ENCODE measurements at places on chromosomes 7 and 10.
A peak's percentile ranks its signal among the peaks of the same experiment; 100 is the strongest.

- no peak for DNase-seq
These were observed 6.9 kb upstream of the ZKSCAN1 start for GRCh38 chr7:100008525-100008924.

DNA sequence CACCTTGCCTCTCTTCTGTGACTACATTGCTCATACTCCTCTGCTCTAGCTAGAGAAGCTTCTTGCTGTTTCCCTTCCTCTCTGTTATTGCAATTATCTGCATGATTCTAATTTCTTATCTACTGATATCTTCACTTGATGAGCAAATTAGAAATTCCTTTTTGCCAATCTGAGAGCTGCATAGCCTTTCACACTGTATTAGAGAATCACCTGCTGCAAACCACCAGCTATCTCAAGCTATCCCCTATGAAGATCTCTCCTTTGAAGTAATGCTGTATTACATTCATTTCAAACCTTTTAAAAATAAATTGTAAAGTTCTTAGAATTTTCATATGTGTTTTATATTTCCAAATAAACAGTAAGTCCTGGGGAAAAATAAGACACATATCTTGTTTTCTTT lies 89.0 kb upstream of the ZNF804B start:
- no peak for DNase-seq

- DNase-seq, result no peak
These were observed 243.1 kb downstream of the INHBA start for GRCh38 chr7:41459623-41460261.

DNA sequence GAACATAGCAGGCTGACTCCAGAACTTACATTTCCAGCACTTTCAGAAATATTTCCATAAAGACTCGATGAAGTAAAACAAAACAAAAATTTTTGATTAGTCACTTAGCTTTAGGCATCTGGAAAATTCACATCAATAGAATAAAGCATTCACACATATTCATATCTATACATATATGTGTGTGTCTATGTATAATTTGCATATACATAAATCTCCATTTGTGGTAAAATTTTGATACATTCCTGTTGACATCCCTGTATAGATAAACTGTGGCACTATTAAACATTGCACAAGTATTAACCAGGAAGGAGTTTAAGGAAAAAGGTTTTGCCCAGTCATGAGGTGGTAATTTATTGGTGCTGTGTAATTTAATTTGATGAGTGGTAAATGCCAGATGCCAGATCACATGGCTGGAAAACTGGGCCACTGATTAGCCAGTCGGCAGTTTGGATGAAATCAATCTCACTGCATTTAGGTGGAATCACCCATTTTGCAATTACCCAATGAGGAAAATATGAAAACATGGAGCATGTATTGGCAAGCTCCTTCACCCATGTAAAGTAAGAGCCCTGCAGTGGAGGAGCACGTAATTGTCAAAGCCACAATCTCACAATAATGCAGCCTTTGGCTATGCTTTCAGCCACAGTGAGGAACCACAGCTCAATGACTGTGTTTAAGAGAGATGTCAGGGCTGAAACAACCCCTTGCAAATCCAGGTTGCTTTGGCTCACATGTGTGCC lies 294.6 kb downstream of the RNLS start:
- DNase-seq, result peak; percentile 10

GRCh38 chr10:10883737-10884136 lies 133.9 kb upstream of the CELF2 start:
- no peak for DNase-seq

GRCh38 chr7:16402091-16402490 lies 19.2 kb downstream of the CRPPA start:
- DNase-seq, result no peak

DNA sequence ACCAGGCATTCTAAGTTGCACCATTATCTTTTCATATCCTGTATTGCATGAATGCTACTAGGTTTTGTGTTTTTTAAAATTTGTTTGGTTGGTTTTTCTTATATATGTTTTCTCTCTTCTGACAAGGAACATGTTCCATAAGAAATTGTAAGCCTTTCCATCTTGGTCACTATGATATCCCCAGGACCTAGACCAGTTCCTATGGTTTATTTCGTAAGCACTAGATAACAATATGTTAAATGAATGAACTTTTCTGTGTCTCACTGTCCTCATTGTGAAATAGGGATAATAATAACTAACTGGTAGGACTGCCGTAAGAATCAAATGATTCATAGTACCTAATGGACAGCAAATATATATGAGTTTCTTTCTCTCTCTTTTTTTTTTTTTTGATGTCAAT lies 146.3 kb downstream of the SEMA3E start:
- no peak for DNase-seq

- no peak for DNase-seq
These were observed 52.7 kb upstream of the HERPUD2 start for GRCh38 chr7:35747611-35748010.

DNA sequence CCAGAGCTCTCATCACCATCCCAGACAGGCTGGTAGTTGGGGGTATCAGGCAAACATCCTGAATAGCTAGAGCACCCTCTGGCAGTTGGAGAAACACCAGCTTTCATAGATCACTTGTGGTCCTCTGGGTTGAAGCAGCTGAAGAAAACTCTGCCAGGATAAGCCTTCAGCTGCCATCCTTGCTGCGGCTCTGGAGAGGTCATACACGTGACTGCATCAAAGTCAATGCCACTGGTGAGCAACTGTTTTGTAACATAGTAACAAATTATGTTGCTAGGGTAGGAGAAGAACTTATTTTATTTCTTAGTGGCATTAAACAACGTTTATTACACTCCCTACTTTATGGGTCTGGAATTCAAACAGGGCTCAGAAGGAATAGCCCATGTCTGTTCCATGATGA lies 19.2 kb upstream of the PANK1 start:
- DNase-seq, result no peak

DNA sequence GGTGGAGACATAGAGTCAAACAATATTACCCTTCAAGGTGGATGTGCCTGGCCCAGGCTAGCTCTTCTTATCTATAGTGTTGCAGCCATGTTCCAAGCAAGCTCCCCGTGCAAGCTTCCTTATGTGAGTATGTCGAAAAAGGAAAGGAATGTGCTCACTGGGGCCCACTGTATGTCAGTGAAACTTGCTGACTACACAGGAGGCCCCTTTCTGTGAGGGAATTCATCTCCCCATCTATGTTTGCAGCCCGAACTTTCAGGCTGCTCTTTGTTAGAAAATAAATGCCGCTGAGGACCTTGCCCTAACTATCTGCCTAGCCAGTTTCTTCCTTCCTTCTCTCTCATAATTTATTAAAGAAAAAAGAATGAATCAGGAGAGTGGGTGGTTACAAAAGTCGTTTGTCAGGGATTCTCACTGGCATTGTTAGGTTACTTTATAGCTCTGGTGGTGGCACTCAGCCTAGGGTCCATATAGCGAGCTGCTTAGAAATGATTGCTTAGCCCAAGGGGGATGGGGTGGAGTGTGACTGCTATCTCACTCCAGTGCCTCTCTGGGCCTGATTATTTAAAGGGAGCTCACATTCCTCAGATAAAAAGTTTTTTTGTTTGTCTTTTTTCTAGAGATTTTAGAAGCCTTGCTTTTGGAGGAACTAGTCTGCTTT lies 302.1 kb downstream of the ABCA13 start:
- DNase-seq, result no peak

GRCh38 chr7:13050703-13051102 lies 363.3 kb downstream of the ARL4A start:
- DNase-seq, result no peak

DNA sequence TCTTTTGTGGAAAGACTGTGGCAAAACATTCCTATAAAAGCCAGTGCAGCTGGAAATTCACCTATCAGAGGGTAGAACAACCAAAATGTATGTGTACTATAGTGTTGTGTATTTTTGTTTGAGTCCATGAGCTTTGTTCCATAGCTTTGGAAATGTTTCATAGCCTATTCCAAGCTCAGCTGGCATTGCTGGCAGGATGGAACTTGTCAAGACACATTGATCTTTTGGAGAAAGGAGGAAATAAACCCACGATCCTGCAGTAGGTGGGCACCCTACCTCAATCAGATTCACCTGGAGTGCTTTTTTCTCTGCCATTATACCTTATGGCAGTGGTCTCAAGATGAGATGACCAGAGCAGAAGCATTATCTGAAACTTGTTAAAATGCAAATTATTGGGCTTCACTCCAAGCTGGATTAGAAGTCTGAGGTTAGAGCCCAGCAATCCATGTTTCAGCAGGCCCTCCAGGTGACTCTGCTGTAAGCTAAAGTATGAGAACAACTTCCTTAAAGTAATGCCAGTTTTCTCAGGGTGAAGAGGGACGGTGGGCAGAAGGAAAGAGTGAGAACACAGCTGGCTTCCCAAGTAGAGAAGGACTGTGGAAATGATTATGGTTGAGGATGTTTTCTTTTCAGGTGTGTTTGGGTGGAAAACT lies 30.3 kb upstream of the CDK1 start:
- no peak for DNase-seq

- DNase-seq, result no peak
These were observed 54.8 kb upstream of the FGL2 start for GRCh38 chr7:77254429-77254828.

DNA sequence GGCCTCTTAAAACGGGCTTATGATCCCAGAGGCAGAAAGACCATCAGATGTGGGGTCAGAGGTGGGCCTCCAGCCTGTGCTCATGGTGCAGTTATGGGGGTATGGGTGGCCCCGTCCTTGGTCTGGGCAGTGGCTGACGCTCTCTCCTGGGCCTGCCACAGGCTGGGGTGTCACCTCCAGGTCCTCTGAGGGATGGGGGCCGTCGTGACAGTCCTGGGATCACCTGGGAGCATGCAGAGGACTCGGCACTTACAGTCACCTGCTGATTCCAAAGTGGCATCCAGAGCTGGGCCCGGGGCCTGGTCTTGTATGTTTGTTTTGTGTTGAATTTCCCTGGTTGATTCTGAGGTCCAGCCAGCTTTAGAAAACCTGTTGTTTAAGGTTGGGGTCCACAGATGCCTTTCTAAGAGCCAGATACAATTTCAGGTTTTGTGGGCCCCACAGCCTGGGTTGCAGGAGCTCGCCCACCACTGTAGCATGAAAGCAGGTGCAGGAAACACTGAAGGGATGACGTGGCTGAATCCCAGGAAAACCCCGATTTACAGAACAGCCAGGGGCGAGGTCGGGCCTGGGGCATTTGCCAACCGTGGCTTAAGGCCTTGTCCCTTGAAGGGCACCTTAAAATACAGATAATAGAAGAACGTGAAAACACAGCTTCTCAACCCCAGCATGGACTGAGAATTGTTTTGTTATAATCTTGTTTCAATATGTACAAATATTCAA lies 170.7 kb upstream of the PPP2R2D start:
- no peak for DNase-seq

GRCh38 chr7:122132341-122132740 lies 11.7 kb downstream of the AASS start:
- DNase-seq, result no peak

DNA sequence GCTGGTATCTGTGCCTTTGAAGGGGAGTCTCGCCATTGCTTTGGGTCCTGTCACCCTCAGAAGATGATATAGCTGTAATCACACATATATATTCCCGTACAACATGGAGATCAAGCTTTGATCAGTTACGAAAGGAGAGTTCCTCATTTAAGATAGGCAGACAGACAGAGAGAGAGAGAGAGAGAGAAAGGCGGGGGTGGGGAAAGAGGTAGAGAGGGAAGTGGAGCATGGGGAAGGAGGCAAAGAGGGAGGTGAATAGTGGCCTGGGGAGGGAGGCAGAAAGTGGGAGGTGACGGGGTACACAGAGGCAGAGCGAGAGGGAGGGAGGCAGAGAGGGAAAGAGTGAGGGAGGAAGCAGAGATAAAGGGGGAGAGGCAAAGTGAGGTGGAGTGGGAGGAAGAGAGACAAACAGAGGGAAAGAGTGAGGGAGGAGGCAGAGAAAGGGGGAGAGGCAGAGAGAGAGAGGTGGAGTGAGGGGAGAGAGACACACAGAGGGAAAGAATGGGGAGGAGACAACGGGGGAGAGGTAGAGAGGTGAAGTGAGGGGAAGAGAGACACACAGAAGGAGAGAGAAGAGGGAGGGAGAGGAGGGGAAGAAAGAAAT lies 44.6 kb upstream of the C1QL3 start:
- DNase-seq, result no peak

- no peak for DNase-seq
These were observed 58.1 kb downstream of the DMBT1 start for GRCh38 chr10:122618461-122619165.

GRCh38 chr10:95572131-95572820 lies 11.1 kb upstream of the SORBS1 start:
- DNase-seq, result no peak

DNA sequence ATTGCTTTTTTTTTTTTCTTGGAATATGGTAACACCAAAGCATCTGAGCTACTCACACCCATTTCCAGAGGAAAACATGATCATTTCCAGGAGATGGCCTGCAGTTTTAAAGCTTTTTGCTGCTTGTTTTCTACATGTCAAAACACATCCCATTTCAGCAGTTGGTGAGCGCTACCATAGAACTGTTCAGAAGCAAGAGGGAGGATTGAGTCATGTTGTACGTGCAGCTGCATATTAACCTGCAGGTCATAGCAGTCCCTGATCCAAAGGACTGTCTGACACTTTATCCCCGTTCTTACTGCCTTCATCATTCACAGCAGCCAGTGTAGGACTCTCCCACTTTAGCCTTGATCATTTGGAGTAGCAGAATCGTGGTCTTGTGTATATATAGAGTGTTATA lies 124.6 kb downstream of the AUTS2 start:
- DNase-seq, result no peak

DNA sequence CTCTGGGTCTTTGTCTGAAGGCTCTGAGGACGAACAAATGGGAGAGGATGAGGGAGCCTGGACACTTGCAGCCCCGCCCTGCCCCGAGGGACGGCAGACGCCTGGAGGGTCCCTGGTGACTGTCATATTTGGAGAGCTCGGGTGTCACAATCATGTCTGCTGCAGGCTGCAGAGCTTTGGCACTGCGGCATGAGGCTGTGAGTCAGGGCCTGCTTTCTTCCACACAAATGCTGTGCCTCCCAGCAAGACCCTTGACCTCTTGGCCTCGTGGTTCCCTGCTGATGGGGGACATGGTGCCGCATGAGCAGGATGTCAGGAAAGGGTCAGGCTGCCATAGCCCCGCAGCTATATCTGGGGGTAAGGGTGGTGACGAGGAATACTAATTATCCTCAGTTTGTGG lies 64.9 kb upstream of the PPIF start:
- no peak for DNase-seq

DNA sequence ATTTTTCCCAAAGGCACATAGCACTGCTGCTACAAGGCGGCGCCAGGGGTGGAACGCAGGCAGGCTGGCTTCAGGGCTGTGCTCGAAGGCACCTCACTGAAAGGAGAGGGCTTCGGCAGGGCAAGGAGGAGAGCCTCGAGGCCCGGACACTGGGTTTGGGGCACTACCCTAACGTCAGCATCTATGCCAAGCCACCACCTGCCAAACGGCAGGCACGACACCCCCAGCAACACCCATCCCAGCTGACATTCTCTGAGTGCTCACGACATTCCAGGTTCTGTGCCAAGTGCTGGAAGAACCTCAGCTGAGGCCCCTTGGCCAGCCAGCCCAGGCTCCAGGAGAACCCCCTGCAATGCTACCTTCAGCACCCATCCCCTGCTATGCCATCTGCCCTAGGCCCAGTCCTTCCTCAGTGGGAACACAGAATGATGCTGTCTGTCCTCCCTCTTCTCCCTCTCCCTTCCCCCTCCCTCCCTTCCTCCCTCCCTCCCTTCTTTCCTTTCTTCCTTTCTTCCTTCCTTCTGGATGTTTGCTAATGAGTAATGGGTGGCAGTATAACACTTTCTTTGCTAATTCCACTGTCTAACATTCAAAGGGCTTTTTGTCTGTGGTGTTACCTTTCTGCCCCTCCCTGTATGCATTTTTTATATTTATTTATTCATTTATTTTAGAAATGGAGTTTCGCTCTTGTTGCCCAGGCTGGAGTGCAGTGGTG lies 24.3 kb downstream of the ZCCHC24 start:
- no peak for DNase-seq

All from GM13977 (cell line).